CD4-positive, alpha-beta memory T cell (primary cell): ENCODE measurements at places on chromosomes 11 and 22.
A peak's percentile ranks its signal among the peaks of the same experiment; 100 is the strongest.

- no peak for DNase-seq
Observed at GRCh38 chr22:45869340-45869847, 107.6 kb downstream of the WNT7B start.

DNA sequence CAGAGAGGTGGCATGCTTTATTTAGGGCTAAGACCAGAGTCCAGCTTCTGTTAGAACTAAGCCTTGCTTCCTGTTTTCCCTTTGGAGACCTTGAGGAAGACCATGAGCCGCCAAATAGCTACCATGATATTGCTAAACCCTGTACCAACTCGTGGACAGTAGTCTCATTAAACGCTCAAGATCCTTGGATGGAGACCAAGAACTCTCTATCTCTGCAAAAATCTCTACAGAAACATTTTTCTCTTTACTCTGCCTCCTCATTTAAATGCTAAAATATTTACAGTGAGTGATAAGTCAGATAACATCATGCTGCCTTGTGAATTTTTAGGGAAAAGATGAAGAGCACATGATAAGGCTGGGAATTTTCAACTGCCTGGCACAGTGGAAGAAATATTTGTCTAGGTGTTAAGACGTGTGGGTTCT, 197.8 kb downstream of the MAML2 start:
- DNase-seq, result no peak

- DNase-seq, result no peak
Observed at GRCh38 chr22:19645391-19645790, 68.9 kb upstream of the SEPTIN5 start.

DNA sequence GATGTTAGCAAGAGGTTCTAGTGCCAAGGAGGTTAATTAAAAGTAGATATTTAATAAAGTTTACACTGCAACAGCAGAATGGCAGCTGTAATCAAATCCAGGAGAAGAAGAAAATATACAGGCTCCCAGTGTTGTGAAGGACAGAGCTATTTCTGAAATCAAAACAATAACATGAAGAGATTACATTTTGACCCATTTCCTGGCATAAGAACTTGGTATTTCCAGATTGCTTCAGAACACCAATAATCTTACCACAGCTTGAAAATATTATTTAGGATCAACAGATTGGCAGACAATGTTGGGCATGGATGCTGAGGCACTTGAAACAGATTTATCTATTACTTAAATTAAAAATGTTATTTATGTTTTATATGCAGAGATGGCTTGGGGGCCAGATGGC, 692.5 kb downstream of the KCNA4 start:
- no peak for DNase-seq

- DNase-seq, result no peak
Observed at GRCh38 chr11:37830529-37830928, 1232.5 kb upstream of the RAG2 start.

- DNase-seq, result no peak
Observed at GRCh38 chr11:34642001-34642554, 21.2 kb downstream of the EHF start.

DNA sequence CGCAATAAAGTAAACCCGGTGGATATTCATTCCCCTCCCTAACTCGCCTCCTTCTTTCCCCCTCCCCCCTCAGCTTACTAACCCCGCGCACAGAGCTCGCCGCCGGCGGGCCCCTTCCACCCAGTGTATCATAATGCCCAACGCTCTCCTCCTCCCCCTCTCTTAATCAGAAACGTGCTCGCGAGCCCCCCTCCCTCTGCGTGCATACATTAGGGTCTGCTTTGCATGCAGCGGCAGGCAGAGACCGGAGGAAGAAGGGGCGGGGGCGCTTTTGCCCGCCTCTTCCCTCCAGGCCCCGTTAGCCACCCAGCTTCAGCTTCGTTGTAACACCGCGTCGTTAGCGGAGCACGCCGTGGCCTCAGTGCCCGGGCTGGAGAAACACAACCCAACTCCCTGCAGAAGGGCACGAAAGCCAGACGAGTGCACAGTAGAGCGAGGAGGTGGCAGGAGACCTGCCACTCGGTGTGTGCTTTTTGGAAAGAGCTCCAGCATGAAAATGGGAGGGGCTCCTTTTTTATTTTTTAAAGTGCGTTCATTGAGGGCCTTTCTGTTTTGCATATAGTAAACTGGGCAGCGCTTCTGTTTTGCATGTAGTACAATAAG, 901 bp upstream of the KMT2A start:
- DNase-seq, result no peak

- DNase-seq, result peak; percentile 54
Observed at GRCh38 chr22:40898850-40899357, 37.0 kb upstream of the DNAJB7 start.

DNA sequence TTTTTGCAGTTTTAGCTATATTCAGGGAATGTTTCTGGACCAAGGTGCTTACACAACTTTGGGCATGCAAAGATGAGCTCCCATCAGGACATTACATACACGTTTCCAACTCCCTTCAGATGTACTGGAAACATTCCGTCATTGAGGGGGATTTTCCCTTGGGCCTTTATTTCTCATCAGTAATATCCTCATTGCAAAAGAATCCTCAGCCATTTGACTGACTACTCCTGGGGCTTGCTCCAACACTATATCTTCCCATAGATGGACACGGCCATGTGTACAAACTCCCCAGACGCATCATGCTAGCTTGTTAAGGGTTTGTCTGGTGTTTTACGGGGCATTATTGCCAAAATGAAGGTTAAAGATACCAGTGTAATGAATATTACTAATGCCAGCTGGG, 59.3 kb upstream of the NUP160 start:
- DNase-seq, result no peak

- DNase-seq, result no peak
Observed at GRCh38 chr22:44597616-44598015, 99.6 kb upstream of the RTL6 start.

DNA sequence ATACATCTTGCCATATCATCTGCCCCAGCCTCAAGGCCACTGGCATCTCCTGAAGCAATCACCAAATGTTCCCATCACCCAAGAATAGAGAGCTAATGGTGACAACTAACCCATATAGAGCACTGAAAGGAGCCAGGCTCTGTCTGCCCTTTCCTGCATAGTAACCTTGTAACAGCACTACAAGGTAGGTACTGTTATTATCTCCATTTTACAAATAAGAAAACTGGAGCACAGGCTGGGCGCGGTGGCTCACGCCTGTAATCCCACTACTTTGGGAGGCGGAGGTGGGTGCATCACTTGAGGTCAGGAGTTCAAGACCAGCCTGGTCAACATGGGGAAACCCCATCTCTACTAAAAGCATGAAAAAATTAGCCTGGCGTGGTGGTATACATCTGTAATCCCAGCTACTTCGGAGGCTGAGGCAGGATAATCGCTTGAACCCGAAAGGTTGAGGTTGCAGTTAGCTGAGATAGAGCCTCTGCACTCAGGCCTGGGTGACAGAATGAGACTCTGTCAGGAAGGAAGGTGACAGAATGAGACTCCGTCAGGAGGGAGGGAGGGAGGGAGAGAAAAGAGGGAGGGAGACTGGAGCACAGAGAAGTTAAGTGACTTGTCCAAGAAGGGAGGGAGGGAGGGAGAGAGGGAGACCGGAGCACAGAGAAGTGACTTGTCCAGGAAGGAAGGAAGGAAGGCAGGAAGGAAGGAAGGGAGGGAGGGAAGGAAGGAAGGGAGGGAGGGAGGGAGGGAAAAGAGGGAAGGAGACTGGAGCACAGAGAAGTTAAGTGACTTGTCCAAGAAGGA, 2.2 kb downstream of the SLC35F2 start:
- DNase-seq, result no peak

DNA sequence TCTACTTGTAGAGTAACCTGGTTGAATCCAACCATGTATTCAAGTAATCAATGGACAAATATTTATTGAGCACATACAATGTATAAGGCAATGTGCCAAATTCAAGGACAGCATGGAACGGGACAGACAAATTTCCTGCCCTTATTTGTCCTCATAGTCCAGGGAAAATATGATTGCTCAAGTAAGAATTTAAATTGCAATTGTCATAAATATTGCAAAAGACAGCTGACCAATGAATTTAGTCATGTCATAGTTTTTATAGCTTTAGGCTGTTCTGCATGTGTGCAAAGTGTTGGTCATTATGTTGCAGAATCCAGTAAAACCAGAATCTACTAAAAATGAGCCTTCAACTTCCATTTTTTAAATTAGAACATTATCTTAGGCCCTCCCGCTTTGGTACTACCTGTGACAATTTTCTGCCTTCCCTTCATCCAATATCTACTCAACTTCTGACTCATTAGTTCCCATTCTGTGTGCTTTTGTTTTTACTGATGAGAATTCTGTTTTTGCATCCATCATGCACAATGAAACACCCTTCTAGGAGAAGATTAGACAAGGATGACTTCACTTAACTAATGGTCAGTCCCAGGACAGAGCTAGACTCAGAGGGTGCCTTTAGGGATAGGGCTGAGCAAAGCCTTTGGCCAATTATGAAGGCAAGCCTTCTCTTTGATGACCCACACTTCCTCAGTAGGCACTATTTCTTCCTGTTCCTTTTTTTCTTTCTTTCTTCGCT, 45.8 kb upstream of the FIBIN start:
- no peak for DNase-seq

DNA sequence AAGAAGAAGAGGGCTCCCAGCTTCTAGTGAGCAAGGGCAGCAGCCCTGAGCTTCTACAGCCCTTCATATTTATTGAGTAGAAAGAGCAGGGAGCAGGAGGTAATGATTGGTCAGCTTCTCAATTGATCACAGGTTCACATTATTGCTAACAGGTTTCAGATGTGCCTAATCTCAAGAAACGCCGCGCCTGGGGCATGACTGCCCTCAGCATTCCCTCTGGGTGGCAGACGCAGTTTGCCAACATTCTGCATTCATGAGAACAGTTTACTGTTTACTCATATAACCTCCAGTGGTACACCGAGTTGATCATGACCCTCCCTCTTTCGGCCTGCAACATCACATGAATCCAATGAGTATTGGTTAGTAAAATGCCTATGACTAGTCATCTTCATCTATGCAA, 4.7 kb upstream of the ZNF74 start:
- DNase-seq, result no peak

DNA sequence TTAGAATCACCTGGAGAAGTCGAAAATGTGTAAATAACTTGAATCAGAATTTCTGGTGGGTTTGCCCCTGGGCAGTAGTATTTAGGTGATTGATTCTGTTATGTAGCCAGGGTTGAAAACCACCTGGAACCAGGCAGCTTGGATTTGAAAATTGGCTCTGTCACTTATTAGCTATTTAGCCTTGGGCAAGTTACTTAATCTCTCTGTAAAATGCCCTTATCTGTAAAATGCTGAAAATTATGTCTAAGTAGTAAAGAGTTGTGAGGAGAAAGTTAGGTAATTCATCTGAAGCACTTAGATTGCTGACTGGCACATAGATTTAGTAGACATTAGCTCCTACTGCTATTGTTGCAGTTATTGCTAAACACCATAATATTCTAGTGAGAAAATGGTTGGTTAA, 49.3 kb downstream of the PPME1 start:
- DNase-seq, result no peak

DNA sequence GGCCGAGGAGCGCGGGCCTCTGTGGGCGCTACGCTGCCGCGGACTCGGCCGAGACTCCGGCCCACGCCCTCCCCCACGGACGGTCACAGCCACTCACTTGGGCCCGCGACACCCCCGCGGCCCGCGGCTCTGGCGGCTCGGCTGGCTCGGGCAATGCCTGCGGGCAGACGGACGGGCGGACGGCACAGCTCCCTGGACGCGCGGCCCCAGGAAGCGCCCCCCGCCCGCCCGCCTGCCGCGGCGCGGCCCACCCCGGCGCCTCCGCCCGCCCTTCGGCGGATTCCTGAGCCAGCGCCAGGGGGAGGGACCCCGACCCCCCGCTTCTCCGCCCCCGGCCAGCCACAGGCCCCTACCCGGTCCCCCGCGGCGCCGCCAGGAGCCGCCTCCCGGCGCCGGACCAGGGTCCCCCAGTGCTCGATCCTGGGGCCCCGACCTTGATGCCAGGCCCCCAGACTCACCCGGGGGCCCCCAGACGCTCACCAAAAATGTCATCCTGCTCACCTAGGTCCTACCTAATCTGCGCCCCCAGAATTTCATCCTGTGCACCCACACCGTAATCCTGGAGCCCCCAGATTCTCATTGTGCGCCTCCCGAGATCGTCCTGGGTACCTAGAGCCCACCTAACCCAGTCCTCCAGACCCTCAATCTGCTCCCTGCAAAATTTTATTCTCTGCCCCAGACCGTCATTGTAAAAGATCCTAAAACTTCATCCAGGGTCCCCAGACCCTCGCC, at the start of gene EFEMP2:
Gene EFEMP2 (minus strand): TSS at position 215 of the 732 bp plus-strand sequence. CDS start 446 bp downstream, outside the sequence.
- no peak for DNase-seq

DNA sequence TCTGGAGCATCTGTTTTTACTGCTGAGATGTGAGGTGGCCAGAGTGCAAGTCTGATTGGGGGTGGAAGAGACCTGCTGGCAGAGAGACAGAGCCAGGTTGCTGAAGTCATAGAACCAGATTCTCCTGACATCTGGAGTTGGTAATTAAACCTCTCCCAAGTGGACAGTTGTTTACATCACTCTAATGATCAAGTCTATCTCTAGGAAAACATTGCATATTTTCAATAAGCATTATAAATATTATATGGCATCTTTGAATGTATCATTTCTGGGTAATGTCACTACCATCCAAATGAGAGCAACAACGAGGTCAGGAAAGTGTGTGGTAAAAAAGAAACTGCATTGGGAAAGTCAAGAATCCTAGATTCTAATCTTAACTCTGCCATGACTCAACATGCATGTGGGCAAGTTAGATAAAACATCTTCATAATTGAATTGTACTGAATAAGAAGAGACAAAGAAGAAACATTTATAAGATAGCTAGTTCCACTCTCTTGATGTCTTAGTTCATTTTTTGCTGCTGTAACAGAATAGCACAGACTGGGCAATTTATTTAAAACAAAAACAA, 351.2 kb upstream of the API5 start:
- DNase-seq, result no peak

DNA sequence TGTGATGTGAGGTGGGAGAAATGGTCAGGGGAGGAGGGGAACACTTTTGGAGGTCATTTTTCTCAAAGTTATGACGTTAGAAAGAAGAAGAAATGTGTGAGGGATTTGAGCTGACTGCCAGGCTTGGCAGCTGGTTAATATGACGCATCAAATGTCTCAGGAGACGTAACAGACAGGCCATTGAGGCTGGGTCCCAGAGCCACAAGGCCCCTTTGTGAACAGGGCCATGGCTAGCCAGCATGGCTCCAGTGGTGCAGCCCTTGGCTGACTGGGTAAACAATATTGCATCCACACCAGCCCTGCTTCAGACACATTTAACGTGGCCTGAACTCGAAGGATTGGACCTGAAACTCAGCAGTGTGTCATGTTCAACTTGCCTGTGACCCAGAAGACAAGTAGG, 34.3 kb downstream of the AMOTL1 start:
- no peak for DNase-seq

DNA sequence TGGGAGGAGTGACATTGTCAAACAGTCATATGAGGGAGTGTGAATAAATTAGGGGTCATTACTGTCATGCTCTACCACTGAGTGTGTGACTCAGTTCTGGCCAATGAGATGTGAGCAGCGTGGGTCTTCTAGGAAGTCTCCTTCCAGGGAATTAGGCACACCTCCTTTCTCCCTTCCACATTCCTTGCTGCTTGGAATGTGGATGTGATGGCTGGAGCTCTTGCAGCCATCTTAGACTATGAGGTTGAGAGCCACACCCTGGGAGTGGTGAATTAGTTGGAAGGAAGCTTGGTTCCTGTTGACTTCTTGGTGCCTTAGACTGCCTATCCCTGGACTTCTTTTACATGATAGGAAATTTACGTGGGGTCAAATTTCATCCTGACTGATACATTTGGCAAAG, 36.5 kb upstream of the SMIM38 start:
- no peak for DNase-seq
